ENCODE measurements at places on chromosomes 16 and 17.

GRCh38 chr16:57224651-57225335 is 20.3 kb upstream of the ARL2BP start:
- no peak for DNase-seq

- no peak for DNase-seq
Measured at GRCh38 chr17:32241640-32242039, 24.0 kb upstream of the RHBDL3 start.

DNA sequence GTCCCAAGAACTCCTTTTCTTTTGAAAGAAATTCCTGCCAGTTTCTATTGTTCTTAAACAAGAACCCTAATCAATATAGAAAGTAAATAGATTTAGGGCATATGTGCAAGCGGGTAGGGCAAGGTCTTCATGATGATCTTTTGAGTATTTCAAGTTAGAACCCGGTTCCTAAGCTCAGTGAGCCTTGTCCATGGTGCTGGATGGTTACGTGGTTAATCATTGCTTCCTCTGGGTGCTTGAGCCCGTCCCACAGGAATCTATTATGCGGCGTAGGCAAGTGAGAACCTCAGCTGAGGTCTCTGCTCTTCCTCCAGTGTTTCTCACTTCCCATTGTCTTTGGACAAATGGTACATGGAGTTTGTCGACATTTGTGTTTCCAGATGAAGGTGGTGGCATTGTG is 580.8 kb upstream of the EEF2KMT start:
- no peak for DNase-seq

GRCh38 chr16:68235108-68235886 is 630 bp downstream of the ESRP2 start:
- no peak for DNase-seq

GRCh38 chr16:73057291-73058210 is 9.6 kb upstream of the ZFHX3 start:
- DNase-seq: no peak

- peak; percentile 91 for DNase-seq
Measured at GRCh38 chr17:57662644-57663308, 82.3 kb downstream of the CCDC182 start.

GRCh38 chr16:87970186-87970585 is 19.0 kb downstream of the BANP start:
- no peak for DNase-seq

DNA sequence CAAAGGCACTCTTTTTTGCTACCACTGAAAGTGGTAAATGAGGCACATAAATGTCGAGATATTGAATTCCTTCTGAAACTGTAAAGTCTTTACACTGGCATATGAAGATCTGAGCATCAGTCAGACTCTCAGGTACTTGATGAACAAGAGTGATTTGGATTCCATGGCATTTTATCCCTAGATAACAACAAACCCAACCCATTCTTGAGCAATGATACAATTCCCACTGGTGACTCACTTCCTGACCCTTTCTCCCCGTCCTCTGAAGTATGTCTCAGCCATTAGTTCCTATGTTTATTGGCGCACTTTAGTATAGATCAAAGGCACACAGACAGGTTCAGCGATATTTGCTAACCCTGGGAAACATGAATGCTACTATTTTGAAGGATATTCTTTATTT is 147.0 kb upstream of the RBFOX1 start:
- no peak for DNase-seq

DNA sequence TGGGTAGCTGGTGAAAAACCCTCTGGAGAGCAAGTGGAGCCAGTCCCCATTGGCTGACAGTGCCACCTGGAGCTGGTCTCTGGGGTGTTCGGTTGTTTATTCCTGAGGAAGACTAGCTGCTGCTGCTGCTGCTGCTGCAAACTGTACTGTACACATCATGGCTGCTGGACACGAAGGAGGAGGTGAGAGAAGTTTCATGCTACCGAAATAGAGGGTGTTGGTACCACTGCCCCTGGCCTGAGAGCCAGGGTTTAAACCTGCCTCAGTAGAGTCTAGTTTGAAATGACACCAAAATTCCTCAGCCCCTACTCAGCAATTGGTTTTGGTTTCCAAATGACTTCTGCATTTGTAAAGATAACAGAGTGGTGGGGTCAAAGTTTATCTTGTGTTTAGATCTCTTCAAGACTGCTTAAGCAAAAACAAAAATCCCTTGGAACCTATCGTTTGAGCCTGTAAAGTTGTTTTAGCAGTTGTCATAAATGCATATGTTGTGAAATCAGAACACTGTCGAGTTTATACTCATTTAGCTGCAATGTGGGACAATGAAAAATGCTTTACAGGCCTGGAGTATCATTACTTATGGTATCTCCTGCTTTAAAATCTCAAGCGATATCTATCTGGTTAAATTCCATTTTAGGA is 40.8 kb downstream of the CYB5B start:
- DNase-seq: no peak

Measured in epithelial cell of prostate (primary cell).